ENCODE measurements at places on chromosomes 5 and 9.

DNA sequence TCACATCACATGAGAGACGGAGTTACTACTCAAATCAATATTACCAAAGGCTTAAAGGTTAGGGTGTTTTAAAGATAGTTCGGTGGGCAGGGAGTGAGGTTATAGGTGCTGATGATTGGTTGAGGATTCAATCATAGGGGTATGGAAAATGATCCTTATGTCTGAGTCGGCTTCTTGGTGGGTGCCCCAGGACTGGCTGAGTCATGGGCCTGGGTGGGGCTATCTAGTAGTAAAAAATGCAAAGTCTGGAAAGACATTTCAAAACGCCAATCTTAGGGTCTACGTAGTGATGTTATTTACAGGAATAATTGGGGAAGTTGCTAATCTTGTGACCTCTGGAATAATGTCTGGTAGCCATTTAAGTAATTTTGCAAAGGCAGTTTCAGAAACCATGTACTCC is 15.2 kb upstream of the SPIN1 start:
- DNase-seq = no peak

- no peak for DNase-seq
Measured at GRCh38 chr9:115944166-115944948, 209.2 kb upstream of the PAPPA start.

- DNase-seq = no peak
Measured at GRCh38 chr9:125579030-125579932, 127.7 kb downstream of the MAPKAP1 start.

- no peak for DNase-seq
Measured at GRCh38 chr9:90517103-90517502, 125.5 kb downstream of the DIRAS2 start.

GRCh38 chr5:67989456-67989855 is 226.1 kb upstream of the PIK3R1 start:
- no peak for DNase-seq

DNA sequence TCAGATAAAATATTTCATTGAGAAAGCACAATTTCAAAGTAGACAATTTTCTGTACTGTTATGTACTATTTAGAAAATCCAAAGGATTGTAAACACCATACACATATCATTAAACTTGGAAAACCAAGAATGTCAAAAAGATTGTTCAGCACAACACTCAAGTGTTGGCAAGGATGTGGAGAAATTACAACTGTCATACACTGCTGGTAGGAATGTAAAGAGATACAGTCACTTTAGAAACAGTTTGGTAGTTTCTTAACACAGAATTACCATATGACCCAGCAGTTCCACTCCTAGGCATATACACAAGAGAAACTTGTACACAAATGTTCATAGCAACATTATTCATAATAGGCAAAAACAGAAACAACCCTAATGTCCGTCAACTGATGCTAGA is 71.2 kb downstream of the OR2K2 start:
- no peak for DNase-seq

GRCh38 chr5:155050384-155051019 is 36.9 kb downstream of the KIF4B start:
- no peak for DNase-seq

DNA sequence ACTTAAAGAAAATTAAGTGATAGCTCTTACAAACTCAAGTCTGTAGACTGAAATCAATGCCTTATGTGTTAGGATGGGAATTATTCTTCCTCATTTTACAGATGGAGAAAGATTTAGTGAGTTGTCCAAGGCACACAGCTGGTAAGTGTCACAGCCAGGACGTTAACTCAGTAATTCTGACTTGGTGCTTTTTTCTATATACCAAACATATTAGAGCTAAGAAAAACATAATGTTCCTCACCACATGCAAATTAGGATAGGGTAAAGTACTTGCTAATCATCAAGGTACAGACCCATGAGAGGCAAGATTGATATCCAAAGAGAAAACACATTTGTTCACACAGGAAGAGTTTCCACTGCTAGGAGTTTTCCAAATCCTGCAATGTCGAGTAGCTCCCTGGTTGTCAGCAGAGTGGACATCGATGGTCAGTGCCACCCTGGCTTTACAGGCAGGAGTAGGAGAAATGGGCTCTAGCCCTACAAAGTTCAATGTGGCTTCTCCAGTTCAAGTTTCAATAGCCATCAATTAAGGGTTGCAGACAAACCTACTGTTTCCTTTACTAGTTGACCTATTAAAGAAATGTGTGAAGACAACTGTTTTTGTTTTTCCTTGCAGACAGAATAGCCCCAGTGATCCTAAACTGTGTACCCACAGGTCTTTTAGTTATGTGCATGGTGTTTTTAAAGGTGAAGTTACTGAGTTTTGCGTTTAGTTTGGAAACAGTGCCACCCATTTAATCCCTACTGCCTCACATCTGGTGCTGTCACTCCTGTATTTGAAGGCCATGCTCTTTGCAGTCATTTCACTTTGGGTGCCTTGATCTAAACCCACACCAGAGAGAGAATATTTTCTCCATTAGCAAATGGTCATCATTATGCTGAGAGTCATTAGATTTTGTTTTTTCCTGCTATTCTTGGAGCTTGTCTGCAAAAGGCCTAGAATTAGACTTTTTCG is 460.8 kb upstream of the SMARCA2 start:
- DNase-seq = no peak

- no peak for DNase-seq
Measured at GRCh38 chr5:125499636-125500332, 753.3 kb upstream of the ZNF608 start.

- no peak for DNase-seq
Measured at GRCh38 chr9:129321286-129322021, 143.4 kb upstream of the IER5L start.

GRCh38 chr9:90929626-90930025 is 128.0 kb downstream of the SYK start:
- no peak for DNase-seq

- no peak for DNase-seq
Measured at GRCh38 chr9:131333771-131334628, 44.5 kb downstream of the PLPP7 start.

GRCh38 chr5:94901191-94901979 is 282.9 kb downstream of the SLF1 start:
- DNase-seq = no peak

DNA sequence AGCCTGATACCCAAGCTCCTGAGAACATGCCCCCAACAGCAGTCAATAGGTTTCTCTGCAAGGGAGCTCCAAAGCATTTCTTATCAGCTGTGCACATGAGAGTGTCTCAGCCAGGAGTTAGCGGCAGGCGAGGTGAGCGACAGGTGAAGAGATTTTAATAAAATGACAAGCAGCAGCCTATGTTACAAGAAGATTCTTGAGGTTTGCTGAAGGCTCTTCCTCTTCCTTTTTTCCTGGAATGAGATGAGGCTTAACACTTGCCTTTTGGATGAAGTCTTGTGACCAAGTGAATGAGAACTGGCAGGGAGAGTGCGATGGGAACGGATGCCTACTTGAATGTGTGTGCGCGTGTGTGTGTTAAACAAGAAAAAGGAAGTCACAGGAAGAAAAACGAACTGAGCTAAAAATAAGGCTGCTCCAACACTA is 76.1 kb downstream of the SHB start:
- no peak for DNase-seq

DNA sequence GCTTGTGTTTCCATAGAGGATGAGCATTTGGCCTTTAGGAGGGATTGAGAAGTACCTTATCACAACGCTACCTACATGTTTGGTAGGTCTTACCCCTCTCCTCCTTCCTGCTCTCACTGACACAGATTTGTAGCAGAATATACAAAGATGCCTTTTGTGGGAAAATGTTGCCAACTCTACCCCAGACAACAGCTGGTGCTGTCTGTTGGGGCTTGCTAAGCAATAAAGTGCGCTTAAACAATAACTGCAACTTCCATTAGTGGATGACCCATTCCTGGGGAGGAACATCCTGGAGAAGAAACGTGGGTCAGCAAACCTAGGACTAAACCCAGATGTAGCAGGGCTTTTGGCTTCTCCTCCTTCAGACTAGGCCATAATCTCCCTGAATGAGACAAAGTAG is 174.3 kb downstream of the EFNA5 start:
- no peak for DNase-seq

DNA sequence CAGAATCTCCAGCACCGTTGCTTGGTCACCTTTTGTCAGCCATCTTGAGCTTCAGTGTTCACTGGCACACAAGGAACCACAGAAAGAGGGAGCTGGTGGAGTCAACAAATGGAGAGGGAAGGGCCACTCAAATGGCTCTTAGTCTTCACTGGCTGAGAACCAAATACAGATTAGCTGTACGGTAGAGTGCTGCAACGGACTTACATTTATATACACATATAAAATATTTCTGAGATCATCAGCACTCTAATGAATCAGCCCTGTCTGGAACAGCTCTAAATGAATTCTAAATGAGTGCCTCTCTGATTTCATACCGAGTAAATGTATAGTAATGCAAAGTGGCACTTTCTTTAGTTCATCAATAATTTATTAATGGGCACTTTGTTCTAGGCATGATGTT is 24.8 kb downstream of the KCTD16 start:
- no peak for DNase-seq

DNA sequence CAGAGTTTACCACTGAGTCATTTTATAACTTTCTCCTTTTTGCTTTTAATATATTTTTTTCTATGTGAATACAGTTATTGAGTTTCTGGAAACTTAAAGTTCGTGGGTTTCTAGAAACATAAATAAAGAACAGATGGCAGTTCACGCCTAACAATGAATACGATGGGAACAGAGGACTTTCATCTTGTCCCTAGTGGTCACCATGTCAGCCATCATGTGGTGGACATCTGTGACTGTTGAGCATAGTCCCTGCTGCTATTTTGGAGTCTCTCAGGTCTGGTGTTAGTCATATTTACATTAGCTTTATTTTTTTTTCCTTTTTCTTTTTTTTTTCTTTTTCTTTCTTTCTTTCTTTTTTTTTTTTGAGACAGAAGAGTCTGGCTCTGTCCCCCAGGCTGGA is 85.3 kb downstream of the XRCC4 start:
- DNase-seq = no peak

- no peak for DNase-seq
Measured at GRCh38 chr5:149317281-149318048, 27.8 kb upstream of the GRPEL2 start.

DNA sequence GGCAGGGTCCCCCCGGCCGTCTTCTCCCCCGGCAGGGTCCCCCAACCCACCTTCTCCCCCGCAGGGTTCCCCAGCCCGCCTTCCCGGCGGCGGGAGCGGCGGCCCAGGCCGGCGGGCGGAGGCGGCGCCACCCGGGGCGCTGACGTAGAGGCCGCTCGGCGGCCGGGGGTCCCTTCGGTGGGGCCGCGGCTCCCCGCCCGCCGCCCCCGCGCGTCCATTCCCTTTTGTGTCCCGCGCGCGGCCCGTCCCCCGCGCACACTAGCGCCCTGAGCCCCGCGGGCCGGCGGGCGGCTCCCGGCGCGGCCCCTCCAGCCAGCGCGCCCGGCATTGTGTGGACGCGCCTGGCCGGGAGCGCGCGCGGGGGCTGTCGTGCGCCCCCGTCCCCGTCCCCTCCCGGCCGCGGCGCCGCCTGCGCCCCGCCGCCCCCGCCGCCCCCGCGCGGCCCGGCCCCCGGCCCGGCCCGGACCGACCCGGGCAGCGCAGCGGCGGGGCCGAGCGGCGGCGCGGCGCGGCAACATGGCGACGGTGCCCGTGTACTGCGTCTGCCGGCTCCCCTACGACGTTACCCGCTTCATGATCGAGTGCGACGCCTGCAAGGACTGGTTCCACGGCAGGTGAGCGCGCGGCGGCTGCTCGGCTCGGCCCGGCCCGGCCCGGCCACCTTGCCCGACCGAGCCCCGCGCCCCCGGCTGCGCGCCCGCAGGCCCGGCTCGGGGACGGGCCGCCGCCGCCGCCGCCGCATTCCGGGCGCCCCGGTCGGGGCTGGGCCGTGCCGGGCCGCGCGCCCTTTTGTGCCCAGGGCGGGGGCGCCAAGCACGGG is at the start of gene PHF2:
PHF2 (plus strand) TSS at position 327 of the 820 bp plus-strand sequence; CDS start at position 517, 190 bp downstream.
- no peak for DNase-seq

GRCh38 chr5:144794922-144795321 is 624.2 kb downstream of the KCTD16 start:
- no peak for DNase-seq

GRCh38 chr5:153116916-153117315 is 373.6 kb upstream of the GRIA1 start:
- DNase-seq = no peak

- DNase-seq = no peak
Measured at GRCh38 chr5:165836046-165836445, 2330.6 kb downstream of the MAT2B start.

GRCh38 chr9:132838291-132838690 is 39.8 kb downstream of the AK8 start:
- DNase-seq = no peak

Measured in stimulated activated CD8-positive, alpha-beta memory T cell treated with anti-CD3 and anti-CD28 coated beads, Interleukin-7, amount 100 ng/mL, for 24 hours (primary cell).